ENCODE measurements at places on chromosomes 1 and 21.

DNA sequence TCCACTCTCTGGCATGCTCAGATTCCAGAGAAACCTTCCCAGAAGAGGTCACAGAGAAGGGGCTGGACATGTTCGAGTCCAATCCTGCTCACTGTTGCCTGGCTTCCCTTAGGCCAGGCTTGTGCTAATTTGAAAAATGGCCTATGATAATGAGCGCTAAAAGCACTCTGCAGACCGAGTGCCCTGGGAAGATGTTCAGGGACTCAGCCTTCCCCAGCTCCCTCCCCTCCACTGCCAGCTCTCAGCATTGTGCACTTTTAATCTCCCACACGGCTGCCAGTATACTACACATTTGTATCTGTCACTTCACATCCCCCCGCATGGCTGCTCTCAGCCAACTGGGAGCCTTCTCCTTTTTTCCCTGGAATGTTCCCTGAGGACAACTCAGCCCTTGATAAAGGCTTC lies 24.1 kb downstream of the FAM163A start:
- no peak for DNase-seq

GRCh38 chr1:90505806-90506205 lies 211.3 kb downstream of the BARHL2 start:
- DNase-seq: no peak

DNA sequence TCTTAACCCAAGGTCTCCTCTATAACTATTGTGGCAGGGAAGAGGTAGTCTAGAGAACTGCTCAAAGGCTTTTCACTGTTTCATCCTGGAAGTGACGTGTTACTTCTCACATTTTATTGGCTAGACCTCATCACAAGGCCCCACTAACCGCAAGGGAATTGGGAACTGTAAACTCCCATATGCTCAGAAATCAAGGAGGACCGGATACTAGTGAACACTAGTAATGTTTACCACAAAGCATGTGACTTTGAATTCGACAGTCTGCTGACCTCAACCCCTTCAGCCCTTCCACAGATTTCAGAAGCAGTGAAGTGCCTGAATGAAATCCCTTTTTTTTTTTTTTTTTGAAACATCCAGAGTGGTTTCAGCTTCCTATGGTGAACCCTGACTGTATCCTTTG lies 3.4 kb upstream of the EEIG2 start:
- no peak for DNase-seq

- no peak for DNase-seq
These were observed 28.7 kb upstream of the RGS5 start for GRCh38 chr1:163231385-163231784.

- DNase-seq: no peak
These were observed 99.8 kb upstream of the ADGRL2 start for GRCh38 chr1:81700728-81701470.

GRCh38 chr1:245556057-245556456 lies 401.3 kb downstream of the KIF26B start:
- DNase-seq: no peak

- no peak for DNase-seq
These were observed 151.5 kb downstream of the SMYD3 start for GRCh38 chr1:246355411-246356230.

DNA sequence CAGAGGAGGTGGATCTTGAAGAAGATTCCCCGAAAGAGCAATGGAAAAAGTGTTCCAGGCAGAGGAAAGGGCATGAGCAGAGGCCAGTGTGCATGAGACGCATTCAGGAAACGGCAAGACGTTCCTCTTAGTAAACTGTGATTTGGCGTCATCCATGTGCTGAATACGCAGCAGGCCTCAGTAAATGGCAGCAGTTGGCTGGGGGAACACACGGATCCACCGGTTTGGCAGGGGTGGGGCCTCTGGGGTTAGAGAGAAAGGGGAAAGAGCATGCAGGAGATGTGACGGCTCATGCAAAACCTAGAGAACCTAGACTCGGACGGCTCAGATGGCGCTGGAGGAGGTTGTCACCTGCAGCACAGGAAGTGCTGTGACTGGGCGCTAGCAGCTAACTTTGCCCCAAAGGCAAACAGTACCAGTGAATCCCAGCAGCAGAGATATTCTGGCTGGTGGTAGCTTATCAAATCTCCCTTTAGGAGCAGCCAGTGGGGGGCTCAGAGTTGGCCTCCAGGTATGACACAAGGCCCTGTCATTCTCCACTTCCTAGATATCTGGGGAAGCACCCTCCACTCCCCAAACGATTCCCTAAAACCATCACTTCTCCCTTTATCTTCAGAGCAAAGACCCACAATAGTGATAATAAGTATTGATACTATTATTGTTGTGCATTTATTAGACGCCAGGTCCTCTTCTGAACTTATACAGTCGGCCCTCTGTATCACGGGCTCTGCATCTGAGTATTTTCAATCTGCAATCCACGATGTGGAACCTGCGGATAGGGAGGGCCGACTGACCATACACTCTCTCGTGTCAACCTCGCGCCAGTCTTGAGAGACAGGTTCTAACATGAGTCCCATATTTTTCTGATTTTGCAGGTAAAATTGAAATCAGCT lies 7.6 kb downstream of the LAPTM5 start:
- peak; percentile 97 for DNase-seq

- DNase-seq: no peak
These were observed 9.3 kb upstream of the PIGC start for GRCh38 chr1:172453153-172453545.

DNA sequence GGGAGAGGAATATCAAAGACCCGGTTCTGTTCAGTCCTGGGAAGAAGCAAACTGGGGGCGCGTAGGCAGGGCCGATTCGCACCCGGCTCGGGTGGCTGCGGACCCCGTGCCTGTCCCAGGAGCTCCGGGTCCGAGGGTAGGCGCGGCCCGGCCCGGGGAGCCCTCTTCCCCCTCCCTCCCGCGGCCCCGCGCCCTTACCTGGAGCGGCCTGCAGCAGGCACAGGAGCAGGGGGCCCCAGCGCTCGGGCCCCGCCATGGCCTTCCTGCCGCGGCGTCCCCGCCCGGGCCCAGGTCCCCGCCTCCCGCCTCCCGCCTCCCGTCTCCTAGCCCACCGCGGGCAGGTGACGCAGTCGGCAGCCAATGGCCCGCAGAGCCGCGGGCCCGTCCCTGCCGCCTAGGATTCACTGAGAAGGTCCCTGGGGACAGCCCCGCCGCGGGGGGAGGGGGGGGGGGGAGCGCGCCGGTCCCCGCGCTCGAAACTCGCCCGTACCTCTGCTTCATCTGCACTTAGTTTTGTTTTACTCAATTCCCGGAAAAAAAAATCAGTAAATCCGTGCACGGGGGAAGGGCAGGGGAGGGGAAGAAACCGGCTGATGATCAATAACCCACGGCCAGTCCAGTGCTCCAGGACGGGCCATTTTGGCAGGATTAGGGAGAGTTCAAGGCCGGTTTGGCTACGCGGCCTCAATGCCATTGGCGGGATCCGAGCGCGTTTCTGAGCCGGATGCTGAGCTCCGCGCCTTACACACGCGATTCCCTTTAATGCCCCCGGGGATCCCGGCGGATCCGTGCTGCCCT lies at the start of gene IFNLR1:
Gene IFNLR1, minus strand, starts transcription at position 297 of the 798 bp plus-strand sequence. Its CDS starts 41 bp downstream, at position 256.
- peak; percentile 58 for DNase-seq

DNA sequence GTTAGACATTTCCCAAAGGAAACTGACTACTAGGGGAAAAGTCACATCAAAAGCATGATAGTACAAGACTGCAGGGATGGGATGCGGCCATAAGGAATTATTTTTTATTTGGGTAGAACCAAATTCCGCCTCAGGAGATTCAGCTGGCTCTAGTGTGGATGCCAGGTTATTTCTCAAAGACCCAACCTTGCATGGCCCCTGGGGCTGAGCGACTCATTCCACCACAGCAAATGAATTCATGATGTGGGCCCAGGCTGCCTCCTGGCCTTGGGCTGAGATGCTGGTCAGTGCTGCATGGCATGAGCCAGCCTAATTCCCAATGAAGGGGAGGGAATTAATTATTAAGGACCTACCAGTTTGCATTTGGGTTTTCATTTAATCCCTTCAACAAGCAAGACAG lies 11.8 kb downstream of the TMEM35B start:
- no peak for DNase-seq

- DNase-seq: no peak
These were observed 817.9 kb downstream of the BRINP3 start for GRCh38 chr1:189659731-189660130.

All from CD4-positive, alpha-beta memory T cell (primary cell).